Skin of body (tissue), 3 donors: ENCODE measurements at places on chromosomes 16 and 17. TPM values are rescaled to one million over a fixed set of nuclear protein-coding genes. Genes with fewer than 3 reads are reported as not detected.

Gene CCL14
- 3.1 TPM for total RNA-seq

Gene ADORA2B
- 11.2 TPM for total RNA-seq

Gene TCF25
- 109 TPM for total RNA-seq

Gene ZNF594
- total RNA-seq: 10.2 TPM

Gene COX6A2
- 16.3 TPM for total RNA-seq

Gene FGF11
- total RNA-seq: 3.4 TPM

Gene DOC2B
- 4.4 TPM for total RNA-seq

Gene TNFRSF13B
- total RNA-seq: not detected

Gene CCNF
- total RNA-seq: 7.8 TPM

Gene ACSM2A
- total RNA-seq: 0.10 TPM

Gene GPR139
- not detected for total RNA-seq

Gene EFNB3
- total RNA-seq: 3.9 TPM
